ENCODE measurements at places on chromosomes 2 and 18.

DNA sequence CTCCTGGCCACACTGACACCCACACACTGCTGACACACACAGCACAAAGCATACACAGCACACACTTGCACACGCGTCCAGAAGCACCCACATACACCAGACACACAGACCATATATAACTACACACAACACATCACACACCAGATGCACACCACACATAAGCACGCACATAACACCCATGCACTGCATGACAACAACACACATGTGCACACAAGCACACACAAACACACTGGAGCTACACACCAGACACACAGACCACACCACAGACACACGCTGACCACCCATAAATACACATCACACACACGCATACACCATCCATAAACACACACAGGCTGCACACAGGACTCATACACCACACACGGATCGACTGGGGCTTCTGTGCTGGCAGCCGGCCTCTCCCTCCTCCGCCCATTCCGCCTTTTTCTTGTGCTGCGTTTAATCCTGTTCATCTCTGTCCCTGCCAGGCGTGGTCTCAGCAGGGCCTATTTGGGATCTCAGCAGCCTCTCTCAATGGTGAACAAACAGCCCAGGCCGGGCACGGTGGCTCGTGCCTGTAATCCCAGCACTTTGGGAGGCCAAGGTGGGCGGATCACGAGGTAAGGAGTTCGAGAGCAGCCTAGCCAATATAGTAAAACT, 396.9 kb upstream of the MYT1L start:
- no peak for DNase-seq

DNA sequence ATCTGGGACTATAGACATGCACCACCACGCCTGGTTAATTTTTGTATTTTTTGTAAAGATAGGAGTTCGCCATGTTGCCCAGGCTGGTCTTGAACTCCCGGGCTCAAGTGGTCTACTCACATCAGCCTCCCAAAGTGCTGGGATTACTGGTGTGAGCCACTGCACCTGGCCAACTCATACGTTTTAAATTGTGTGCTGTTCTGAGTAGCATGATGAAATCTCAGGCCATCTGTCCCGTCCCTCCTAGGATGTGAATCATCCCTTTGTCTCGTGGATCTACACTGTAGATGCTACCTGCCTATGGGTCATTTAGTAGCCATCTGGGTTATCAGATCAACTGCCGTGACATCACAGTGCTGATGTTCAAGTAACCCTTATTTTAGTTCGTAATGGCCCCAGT, 38.5 kb upstream of the RMP24 start:
- no peak for DNase-seq

- DNase-seq, result no peak
Observed at GRCh38 chr2:188869550-188869949, 104.6 kb upstream of the COL3A1 start.

- no peak for DNase-seq
Observed at GRCh38 chr2:237823544-237823943, 25.0 kb downstream of the RBM44 start.

DNA sequence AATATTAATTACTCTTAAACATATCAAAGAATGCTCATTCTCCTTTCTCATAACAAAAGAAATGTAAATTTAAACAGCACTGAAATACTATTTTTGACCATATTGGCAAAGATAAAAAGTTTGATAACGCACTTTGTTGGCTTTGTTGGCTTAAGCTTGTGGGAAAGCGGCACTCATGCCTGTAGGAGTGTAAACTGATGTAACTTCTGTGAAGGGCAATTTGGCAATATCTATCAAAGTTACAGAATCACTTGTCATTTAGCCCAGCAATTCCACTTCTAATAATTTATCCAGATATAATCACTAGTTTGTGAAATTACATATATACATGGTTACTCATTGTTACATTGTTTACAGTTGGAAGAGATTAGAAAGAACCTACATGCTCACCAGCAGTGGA, 311.8 kb upstream of the STON1 start:
- DNase-seq, result no peak

DNA sequence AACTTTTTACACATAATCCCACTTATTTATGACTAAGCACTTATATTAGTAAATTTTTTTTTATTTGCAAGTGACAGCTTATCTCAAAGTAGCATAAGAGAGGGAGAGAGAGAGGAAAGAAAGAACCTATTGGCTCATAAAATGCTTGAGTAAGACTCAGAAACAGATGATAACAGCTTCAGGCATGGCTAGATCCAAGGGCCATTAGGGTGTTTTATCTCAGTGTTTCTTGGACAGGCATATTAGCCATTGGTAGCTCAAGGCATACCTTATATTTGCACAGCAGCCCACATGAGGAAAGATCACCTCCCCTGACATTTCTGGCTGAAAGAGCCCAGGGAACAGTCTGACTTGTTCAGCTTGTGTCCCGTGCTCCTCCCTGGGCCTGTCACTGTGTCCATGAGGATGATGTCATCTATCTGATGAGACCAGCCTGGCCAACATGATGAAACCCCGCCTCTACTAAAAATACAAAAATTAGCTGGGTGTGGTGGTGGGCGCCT, 64.4 kb downstream of the IL1R2 start:
- DNase-seq, result peak; percentile 57

DNA sequence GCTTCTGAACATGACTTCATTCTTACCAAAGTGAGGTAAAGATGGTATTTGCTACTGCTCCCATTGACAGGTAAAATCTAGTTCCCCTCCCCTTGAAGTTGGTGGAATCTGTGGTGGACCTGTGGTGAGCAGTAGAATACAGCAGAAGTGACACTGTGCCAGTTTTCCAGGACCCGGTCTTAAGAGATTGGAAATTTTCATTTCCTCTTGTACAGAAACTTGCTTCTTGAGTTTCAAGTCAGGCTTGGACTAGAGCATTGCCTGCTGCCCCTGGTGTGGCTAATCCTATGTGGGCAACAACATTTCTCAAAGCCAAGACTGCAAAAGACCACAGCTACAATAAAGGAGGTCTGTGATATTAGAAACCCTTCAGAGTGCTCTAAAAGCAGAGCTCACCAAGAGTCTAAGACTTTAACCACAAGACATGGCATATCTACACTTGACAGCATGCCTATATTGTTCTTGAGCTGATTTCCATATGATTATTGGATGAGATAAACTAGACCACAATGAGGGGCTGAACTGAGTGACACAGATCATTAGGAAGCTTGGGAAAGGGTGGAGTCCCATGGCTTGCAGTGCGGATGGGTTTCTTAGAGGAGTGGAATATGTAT, 458.1 kb downstream of the BCL11A start:
- DNase-seq, result no peak

- no peak for DNase-seq
Observed at GRCh38 chr2:189851174-189851826, 67.0 kb downstream of the PMS1 start.

DNA sequence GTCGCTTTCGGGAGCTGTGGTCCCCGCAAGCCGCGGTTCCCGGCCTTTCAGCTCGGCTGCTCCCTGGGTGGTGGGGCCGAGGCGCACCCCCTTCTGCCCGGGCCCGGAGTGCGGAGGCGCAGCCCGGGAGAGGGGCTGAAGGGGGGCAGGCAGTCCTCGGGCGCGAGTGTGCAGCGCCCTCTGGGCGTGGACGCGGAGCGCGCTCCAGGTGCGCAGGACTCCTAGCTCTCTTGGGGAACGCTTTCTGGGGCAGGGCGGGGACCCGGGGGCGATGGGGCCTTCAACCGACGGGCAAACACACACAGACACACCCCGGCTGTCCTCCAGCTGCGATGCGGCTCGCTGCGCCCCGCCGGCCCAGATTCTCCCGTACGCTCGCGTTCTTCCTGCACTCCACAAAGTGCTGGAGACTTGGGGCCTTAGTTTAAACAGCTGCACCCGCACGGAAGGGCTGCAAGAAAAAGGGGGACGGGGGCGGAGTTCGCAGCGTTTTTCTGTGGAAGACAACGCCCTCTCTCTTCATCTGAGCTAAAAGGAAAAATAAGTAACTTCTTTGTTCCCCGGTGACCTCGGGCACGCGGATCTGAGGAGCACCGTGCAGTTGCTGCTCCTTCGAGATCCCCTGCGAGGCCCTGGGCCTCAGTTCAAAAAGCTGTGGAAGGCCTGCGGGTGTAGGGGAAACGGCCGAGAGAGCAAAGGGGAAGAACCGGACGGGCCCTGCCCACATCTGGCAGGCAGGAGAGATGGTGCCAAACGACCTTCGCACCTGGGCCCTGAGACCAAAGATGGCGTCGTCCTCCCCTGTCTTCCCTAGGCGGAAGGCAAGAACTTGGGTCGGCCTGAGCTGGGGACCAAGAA, 593 bp upstream of the SDC1 start:
- DNase-seq, result peak; percentile 77

DNA sequence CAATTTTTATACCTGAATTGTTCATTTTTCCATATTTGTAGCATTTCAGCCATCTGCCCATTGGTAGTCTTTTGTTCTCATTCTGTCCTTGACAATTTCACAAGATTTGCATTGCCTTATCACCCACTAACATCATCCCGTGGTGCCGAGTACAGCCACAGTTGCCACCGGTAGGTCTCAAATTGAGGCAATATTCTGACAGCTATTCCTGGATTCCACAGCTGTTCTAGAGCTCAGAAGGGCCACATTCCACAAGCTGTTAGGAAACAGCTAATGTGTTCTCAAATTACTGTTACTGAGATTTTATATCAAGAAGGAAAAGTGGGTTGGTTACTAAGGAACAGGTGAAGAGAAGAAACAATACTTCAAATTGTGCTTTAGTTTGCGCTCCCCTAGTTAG, 178.8 kb downstream of the RPRM start:
- no peak for DNase-seq

GRCh38 chr2:184599872-184600222, 1.5 kb downstream of the ZNF804A start:
- no peak for DNase-seq

All from K562 (cell line).